ENCODE measurements at places on chromosomes 12 and 14. TPM values are rescaled to one million over a fixed set of nuclear protein-coding genes. Genes with fewer than 3 reads are reported as not detected.

Gene CACNA2D4
- not detected for total RNA-seq

Gene IGFBP6
- total RNA-seq, result 9.0 TPM

Gene PDE3A
- 4.9 TPM for total RNA-seq

Gene AVPR1A
- 14.3 TPM for total RNA-seq

Gene C12orf54
- total RNA-seq, result not detected

Gene MYF5
- total RNA-seq, result not detected

Gene PLXNC1
- 81.1 TPM for total RNA-seq

Gene KRT77
- not detected for total RNA-seq

All from frontal cortex (tissue), 4 donors.